ENCODE measurements at places on chromosomes 12 and 14. TPM values are rescaled to one million over a fixed set of nuclear protein-coding genes. Genes with fewer than 3 reads are reported as not detected.

GRCh38 chr12:116420227-116420880 lies 138.8 kb upstream of the MAP1LC3B2 start:
- H3K27me3 ChIP-seq = no peaks in the 10 kb centered on the region
- no peak for DNase-seq
- no peak overlapping the region for H3K4me3 ChIP-seq
- no peaks in the 10 kb centered on the region for H3K4me1 ChIP-seq

DNA sequence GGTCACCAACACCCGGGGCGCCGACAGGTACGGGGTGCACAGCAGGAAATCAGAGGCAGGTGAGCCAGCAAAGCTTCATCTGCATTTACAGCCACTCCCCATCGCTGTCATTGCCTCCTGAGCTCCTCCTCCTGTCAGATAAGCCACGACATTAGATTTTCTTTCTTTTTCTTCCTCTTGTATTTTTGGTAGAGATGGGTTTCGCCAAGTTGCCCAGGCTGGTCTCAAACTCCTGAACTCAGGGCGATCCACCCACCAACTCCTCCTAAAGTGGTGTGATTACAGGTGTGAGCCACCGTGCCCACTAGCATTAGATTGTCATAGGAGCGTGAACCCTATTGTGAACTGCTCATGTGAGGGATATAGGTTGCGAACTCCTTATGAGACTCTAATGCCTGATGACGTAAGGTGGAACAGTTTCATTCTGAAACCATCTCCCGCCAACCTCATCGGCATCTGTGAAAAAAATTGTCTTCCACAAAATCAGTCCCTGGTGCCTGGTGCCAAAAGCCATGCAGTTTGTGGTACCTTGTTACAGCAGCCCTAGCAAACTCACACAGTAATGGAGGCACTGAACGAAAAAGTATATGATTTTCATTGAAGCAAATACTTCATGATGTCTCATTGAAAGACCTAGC lies 1.5 kb downstream of the STYK1 start:
- peaks cover 20% of the 10 kb centered on the region for H3K36me3 ChIP-seq
- peak; percentile 63 for DNase-seq

- H3K36me3 ChIP-seq = no peaks in the 10 kb centered on the region
- H3K27me3 ChIP-seq = peaks cover 50% of the 10 kb centered on the region
- no peak overlapping the region for H3K4me3 ChIP-seq
- DNase-seq = no peak
- peaks cover 11% of the 10 kb centered on the region for H3K4me1 ChIP-seq
- H3K27ac ChIP-seq = no peak overlapping the region
These were observed 2.4 kb downstream of the CABP1 start for GRCh38 chr12:120642826-120643225.

DNA sequence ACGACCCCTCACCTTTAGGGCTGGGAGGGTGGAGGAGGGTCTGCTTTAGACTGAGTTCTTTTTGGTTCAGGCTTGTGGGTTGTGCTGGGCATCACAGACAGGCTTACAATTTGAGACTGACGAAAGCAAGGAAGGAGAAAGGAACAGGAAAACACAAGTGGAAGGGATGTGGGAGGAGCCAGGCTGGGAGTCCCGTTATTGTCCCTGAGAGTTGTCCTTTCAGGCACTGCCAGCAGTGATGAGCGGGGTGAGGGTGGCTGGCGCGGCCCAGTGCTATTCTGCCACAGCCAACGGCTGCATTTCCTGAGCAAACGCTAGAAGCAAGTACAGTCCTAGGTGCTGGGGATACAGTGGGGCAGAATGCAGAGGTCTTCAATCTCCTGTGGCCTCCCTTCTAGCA lies 29.2 kb upstream of the TSPAN9 start:
- no peaks in the 10 kb centered on the region for H3K36me3 ChIP-seq
- H3K4me1 ChIP-seq = no peaks in the 10 kb centered on the region
- DNase-seq = no peak
- H3K27ac ChIP-seq = no peak overlapping the region

GRCh38 chr14:60094306-60094897 lies 2.7 kb downstream of the PCNX4 start:
- H3K27ac ChIP-seq = peak overlapping the region; percentile 60
- H3K36me3 ChIP-seq = peaks cover 40% of the 10 kb centered on the region
- peak; percentile 58 for DNase-seq
- H3K4me1 ChIP-seq = peaks cover 38% of the 10 kb centered on the region

GRCh38 chr14:59028476-59029202 lies 159.8 kb upstream of the DAAM1 start:
- peak; percentile 60 for DNase-seq
- H3K4me1 ChIP-seq = peaks cover 5% of the 10 kb centered on the region
- H3K4me3 ChIP-seq = peak overlapping the region; percentile 40
- no peak overlapping the region for H3K27ac ChIP-seq
- peaks cover 14% of the 10 kb centered on the region for H3K27me3 ChIP-seq

- no peaks in the 10 kb centered on the region for H3K36me3 ChIP-seq
- H3K27ac ChIP-seq = no peak overlapping the region
- H3K4me3 ChIP-seq = no peak overlapping the region
- no peaks in the 10 kb centered on the region for H3K27me3 ChIP-seq
- DNase-seq = no peak
- no peaks in the 10 kb centered on the region for H3K4me1 ChIP-seq
These were observed 21.9 kb downstream of the HIP1R start for GRCh38 chr12:122856999-122857671.

GRCh38 chr12:103676893-103677292 lies 89.8 kb downstream of the STAB2 start:
- H3K27me3 ChIP-seq = peaks cover 4% of the 10 kb centered on the region
- H3K4me3 ChIP-seq = no peak overlapping the region
- DNase-seq = no peak

DNA sequence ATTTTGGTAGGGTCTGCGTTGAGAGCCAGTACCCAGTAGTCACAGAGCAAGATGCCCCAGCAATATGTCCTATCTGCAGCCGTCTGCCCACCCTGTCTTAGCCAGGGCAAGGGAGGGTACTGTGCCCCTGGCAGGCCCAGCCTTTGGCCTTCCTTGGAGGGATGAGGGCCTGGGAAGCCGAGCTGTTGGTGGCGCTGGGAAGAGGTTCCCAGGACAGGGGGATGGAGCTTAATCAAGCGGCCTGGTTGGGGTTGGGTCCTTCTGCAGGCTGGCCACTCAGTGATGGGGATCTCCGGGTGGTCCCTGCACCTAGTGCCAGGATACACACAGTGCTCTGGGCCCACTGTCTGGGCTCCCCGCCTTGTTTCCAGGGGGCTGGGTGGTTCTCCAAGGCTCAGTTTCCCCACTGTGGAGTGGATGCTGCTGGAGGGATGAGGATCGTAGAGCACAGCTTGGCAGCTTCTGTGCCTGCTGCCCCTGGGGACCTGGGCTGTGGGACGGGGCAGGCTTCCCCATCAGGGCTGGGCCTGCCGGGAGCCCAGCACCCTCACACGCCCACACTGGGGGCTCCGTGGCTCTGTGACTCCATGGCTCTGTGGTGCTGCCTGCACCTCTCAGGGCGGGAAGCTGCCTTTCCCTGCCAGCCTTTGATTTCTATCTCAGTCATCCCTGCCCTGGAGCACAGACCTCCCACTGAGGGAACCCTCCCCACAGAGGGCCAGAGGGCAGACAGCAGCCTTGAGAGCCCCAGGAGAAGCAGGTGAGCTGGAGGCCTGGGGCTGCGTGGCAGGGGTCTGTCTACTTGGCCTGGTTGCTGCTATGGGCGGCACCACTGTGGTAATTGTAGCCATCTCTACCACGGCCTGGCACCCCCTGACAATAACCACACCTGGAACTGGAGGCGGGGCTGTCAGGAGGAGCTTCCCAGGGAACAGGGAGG lies 357.0 kb downstream of the TMEM121 start:
- H3K27me3 ChIP-seq = peaks cover 2% of the 10 kb centered on the region
- H3K27ac ChIP-seq = no peak overlapping the region
- H3K4me1 ChIP-seq = peaks cover 6% of the 10 kb centered on the region
- H3K36me3 ChIP-seq = no peaks in the 10 kb centered on the region

DNA sequence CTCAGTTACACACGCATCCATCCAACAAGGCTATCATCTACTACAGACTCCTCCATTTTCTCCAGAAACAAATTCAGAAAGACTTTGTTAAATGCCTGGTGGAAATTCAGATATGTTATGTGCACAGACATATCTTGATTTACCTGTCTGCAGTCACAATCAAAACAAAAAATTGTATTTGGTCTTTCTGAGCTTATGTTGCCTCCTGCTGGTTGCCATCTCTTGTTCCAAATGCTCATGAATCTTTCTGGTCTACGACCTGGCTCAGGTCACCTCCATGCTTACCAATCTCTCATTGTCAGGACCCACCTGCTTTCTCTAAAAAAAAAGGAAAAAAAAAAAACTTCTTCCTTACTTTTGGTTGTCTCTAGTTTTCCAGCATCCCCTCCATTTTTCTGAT lies 169.2 kb upstream of the PLXNC1 start:
- no peak overlapping the region for H3K27ac ChIP-seq
- H3K27me3 ChIP-seq = peaks cover 5% of the 10 kb centered on the region
- H3K4me3 ChIP-seq = no peak overlapping the region
- H3K36me3 ChIP-seq = no peaks in the 10 kb centered on the region
- peak; percentile 50 for DNase-seq

- no peaks in the 10 kb centered on the region for H3K36me3 ChIP-seq
- no peak overlapping the region for H3K27ac ChIP-seq
- H3K4me1 ChIP-seq = peaks cover 7% of the 10 kb centered on the region
- no peak for DNase-seq
- H3K4me3 ChIP-seq = no peak overlapping the region
- H3K27me3 ChIP-seq = no peaks in the 10 kb centered on the region
These were observed 473.5 kb downstream of the BTG1 start for GRCh38 chr12:91672130-91672529.

Gene FOXG1
- total RNA-seq = not detected

Gene CGRRF1
- total RNA-seq = 13.7 TPM

Gene HHIPL1
- total RNA-seq = not detected

Gene CFAP54
- 1.2 TPM for total RNA-seq

Gene SYCP3
- total RNA-seq = 1.7 TPM

All from activated CD8-positive, alpha-beta T cell treated with anti-CD3 and anti-CD28 coated beads, Interleukin-2, amount 10 ng/mL, durations not matched to agents 7 days and 5 days (primary cell).